ENCODE measurements at places on chromosomes 16 and 17.

DNA sequence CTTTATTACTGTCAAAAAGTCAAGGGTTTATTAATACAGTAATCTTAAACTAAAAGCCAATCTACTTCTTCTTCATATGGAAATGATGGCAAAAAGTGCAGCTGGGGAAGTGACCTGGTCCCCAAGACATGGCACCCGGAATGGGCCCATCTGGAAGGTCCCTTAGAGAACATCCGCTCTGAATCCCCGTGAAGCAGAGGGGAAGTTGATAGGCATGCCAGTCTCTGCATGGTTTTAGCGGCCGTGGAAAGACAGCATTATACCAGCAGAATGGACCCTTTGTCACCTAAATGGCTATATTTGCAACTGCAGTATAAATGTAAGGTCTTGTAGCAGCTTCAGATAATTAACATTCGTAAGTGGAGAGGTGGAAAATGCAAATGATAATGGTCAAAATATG, 32.4 kb downstream of the COTL1 start:
- no peak overlapping the region for H3K27ac ChIP-seq
- H3K4me1 ChIP-seq, result peaks cover 51% of the 10 kb centered on the region
- peaks cover 63% of the 10 kb centered on the region for H3K36me3 ChIP-seq
- H3K4me3 ChIP-seq, result no peak overlapping the region
- H3K27me3 ChIP-seq, result no peaks in the 10 kb centered on the region
- no peak for DNase-seq

DNA sequence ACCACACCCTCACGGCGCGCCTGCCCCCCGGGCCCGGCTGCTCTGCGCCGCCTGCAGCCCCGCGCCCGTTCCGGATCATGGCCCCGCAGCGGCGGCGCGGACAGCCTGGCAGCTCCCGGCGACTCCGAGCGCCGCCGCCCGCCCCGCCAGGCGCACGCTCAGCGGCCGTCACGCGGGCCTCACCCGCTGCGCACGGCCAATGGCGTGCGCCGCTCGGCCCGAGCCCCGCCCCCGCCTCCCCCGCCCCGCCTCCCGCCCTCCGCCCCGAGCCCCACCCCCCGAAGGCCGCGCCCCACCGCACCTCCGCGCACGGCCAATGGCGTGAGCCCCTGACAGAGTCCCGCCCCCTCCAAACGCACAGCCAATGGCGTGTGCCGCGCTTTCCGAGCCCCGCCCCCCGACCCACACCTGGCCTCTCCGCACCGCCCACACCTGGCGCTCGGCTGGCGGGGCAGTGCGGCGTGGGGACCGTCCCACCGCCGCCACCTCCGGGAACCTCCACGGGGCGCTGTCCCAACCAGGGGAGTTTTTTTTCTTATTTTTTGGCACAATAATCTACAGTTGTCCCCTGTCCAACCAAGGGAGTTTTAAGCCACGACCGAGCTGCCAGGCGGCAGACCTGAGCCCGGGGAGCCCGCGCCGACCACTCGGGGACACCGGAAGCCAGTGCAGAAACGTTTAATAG, at the start of gene PCYT2:
Gene PCYT2, minus strand, starts transcription at position 123 of the 685 bp plus-strand sequence. Its CDS starts 44 bp downstream, at position 79.
- DNase-seq, result peak; percentile 93
- peaks cover 23% of the 10 kb centered on the region for H3K4me1 ChIP-seq
- H3K36me3 ChIP-seq, result peaks cover 21% of the 10 kb centered on the region

DNA sequence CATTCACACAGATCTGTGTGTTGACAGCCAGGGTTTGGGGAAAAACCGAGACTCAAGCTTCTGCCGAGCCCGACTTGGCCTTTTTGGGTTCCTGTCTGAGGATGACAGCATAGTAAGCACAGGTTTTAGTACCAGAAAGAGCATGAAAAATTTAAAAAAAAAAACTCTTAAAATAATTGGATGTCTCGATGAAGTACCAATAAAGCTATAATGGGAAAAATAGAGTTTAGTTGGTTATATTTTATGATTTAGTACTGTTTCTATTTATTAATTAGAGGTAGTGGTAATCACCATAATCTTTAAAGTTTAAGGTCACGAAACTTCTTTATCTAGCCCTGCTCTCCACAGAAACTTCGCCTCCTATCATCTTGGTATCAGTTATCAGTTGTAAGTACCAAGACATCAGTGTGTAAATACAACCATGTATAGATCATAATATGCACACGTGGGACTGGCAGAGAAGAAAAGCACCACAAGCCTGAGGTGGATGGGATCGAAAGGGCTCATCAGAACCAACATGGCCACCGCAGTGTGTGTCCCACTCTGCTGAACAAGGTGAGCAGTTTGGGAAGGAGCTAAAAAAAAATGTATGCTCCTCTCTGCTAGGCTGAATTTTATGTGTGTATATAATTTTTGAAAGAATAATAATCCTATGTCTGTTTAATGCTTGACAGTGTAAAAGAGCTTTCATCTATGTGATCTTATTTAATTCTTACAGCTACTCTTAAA, 14.4 kb upstream of the EEF2K start:
- peaks cover 2% of the 10 kb centered on the region for H3K27me3 ChIP-seq
- DNase-seq, result peak; percentile 53
- H3K4me3 ChIP-seq, result peak overlapping the region; percentile 83
- H3K4me1 ChIP-seq, result peaks cover 60% of the 10 kb centered on the region
- H3K27ac ChIP-seq, result peak overlapping the region; percentile 99

- no peak overlapping the region for H3K4me3 ChIP-seq
- peak overlapping the region; percentile 82 for H3K27ac ChIP-seq
- peaks cover 78% of the 10 kb centered on the region for H3K4me1 ChIP-seq
- no peaks in the 10 kb centered on the region for H3K27me3 ChIP-seq
These were observed 57.2 kb downstream of the VAC14 start for GRCh38 chr16:70743791-70744190.

DNA sequence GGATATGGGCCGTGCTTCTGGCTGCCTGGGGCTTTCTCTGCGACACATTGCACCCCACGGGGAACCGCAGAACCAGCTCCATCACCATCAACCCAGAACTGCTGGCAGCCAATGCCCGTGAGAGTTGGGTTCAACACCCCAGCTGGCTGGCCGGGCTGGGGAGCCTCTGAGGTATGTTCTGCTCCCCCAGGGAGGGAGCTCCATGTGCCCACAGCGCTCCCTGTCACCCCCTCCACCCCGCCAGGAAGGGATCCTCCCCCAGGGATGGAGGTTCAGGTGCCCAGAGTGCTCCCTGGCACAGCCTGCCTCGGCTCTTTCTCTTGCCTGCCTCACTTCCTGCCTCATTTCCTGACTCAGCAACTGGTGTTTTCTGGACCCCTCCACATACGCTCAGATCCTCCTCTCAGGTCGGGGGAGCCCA, 24.2 kb upstream of the MPRIP start:
- DNase-seq, result no peak
- no peaks in the 10 kb centered on the region for H3K27me3 ChIP-seq
- no peak overlapping the region for H3K27ac ChIP-seq
- H3K36me3 ChIP-seq, result no peaks in the 10 kb centered on the region
- no peak overlapping the region for H3K4me3 ChIP-seq

DNA sequence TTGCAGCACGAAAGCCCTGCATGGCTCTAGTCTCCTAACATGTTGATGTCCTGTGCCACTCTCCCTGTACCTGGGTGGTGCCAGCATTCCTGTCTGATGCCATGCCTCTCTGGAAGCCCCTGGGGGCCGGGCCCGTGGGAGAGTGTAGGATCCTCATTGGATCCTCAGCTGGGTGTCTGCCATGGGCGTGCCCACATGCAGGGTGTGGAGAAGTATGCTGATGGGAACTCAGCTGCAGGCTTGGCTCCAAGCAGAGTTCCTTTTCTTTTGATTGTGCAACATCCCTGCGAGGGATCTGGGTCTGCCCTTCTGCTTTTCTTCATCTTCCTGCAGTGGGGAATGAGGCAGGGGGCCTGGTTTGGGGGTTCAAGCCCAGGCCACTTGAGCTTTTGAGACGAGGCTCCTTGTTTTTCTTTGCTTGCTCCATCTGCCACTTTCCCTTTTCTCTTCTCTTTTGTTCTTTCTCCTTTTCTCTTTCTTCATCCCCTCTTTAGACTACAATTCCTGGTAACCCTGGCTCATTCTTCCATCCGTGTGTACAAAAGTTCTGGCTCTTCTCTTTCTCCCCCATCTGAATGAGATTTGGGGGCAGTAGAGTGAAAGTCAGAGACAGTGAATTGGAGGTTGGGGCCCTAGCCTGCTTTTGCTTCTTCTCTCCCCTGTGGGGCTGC, 32.9 kb downstream of the KSR1 start:
- peaks cover 15% of the 10 kb centered on the region for H3K36me3 ChIP-seq
- H3K27ac ChIP-seq, result no peak overlapping the region
- H3K4me1 ChIP-seq, result peaks cover 13% of the 10 kb centered on the region

- H3K4me3 ChIP-seq, result no peak overlapping the region
- peaks cover 1% of the 10 kb centered on the region for H3K27me3 ChIP-seq
These were observed 23.1 kb upstream of the C16orf78 start for GRCh38 chr16:49350265-49351095.

- H3K27me3 ChIP-seq, result no peaks in the 10 kb centered on the region
- no peak for DNase-seq
- H3K27ac ChIP-seq, result no peak overlapping the region
- no peaks in the 10 kb centered on the region for H3K36me3 ChIP-seq
These were observed 213.9 kb downstream of the TMEM114 start for GRCh38 chr16:8376430-8376829.

DNA sequence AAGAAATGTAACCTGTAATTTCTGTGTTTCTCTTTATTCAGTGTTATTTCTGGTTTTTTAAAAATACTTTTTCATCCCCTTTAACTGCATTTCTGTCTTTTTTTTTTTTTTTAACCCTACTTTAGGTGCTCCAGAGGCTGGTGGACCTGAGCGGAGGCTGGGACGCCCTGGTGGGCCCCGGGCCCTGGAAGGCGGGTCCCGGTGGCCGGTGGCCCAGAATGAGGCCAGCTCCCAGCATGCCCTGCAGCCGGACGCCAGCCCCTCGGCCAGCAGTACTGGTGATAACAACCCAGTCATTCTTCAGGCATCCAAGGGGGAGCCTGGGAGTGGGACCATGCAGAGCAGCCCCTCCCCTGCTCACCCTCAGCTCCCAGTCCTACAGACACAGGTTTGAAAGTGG, 1.5 kb downstream of the SRCAP start:
- peaks cover 37% of the 10 kb centered on the region for H3K36me3 ChIP-seq
- H3K27ac ChIP-seq, result no peak overlapping the region
- peaks cover 29% of the 10 kb centered on the region for H3K4me1 ChIP-seq
- H3K27me3 ChIP-seq, result no peaks in the 10 kb centered on the region
- DNase-seq, result no peak

DNA sequence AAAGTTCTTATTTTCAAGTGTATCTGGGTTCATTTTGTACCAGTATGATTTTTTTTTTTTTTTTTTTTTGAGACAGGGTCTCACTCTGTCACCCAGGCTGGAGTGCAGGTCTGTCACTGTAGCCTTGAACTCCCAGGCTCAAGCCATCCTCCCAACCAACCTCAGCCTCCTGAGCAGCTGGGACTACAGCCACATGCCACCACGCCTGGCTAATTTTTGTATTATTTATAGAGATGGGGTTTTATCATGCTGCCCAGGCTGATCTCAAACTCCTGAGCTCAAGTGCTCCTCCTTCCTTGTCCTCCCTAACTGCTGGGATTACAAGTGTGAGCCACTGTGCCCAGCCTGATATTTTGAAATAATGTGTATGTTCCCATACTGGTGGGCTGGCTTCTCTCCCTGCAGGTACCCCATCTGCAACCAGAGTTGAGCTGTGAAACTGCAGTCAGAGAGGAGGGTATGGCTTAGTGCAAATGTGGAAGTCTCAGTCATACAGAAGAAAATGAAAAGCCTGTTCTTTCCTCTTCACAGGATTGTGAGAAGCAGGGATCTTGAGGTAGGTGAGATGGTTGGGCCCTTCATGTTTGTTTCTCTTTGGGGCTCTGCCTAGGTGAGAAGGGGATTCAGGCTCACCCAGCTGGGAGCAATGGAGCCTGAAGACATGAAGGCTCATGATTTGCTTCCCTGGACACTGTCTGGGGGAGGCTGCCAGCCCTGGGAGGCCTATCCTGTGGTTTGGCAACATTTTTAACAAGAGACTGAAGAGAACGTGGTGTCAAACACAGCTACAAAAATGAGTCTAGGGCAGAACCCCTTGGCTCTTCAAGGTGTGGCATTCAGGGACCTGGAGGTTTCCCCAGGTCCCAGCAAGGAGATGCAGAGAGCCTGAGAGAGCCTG, 41.3 kb upstream of the SIAH1 start:
- H3K36me3 ChIP-seq, result no peaks in the 10 kb centered on the region
- H3K27ac ChIP-seq, result no peak overlapping the region
- no peaks in the 10 kb centered on the region for H3K4me1 ChIP-seq
- no peak for DNase-seq
- H3K4me3 ChIP-seq, result no peak overlapping the region
- H3K27me3 ChIP-seq, result no peaks in the 10 kb centered on the region

DNA sequence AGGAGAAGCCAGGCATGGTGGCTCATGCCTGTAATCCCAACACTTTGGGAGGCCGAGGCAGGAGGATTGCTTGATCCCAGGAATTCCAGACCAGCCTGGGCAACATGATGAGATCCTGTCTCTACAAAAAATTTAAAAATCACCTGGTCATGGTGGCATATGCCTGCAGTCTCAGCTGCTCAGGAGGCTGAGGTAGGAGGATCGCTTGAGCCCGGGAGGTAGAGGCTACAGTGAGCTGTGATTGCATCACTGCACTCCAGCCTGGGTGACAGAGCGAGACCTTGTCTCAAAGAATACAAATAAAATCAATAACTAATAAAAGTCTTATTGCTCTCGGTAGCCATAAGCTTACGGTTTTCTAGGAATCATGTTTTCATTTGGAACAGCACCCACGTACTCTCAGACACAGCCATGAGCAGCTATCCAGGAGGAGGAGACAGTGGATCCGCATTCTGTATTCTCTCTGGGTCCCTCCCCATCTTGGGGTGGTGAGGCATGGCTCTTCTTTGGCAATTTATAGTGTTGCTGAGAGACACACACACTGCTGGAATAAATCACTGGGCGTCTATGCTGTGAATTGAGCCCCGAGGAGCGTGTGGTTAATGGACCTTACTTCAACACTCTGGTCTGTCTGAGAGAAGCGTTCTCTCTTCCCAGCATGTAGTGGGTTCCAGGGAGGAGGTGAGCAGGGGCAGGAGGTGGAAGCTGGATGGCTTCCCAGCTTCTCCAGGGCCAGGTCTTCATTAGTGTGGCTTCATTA, 8.5 kb upstream of the ADCY9 start:
- no peak overlapping the region for H3K4me3 ChIP-seq
- H3K27me3 ChIP-seq, result peaks cover 20% of the 10 kb centered on the region

GRCh38 chr16:47826070-47826469, 329.7 kb downstream of the ABCC12 start:
- H3K4me3 ChIP-seq, result no peak overlapping the region
- H3K27ac ChIP-seq, result no peak overlapping the region

DNA sequence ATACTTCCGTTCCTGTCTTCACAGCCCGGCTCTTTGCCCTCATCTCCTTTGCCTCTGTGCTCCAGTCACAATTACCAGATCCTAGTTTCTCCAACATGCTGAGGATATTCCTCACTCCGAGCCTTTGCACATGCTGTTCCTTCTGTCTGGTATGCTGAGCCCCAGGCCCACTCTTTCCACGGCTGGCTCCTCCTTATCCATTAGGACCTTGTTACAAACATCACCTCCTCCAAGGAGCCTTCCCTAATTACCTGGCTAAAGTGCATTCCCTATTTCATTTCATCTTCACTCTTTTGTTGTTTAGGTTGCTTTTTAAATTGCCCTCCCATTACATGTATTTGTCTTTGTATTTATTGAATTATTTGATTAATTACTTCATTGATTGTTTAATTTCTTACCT, 14.9 kb upstream of the ADGRG1 start:
- H3K27ac ChIP-seq, result no peak overlapping the region
- no peak overlapping the region for H3K4me3 ChIP-seq
- H3K4me1 ChIP-seq, result peaks cover 44% of the 10 kb centered on the region
- no peaks in the 10 kb centered on the region for H3K27me3 ChIP-seq
- no peaks in the 10 kb centered on the region for H3K36me3 ChIP-seq
- no peak for DNase-seq

- H3K4me3 ChIP-seq, result no peak overlapping the region
- DNase-seq, result no peak
- H3K27me3 ChIP-seq, result no peaks in the 10 kb centered on the region
- no peaks in the 10 kb centered on the region for H3K4me1 ChIP-seq
These were observed 676.3 kb upstream of the GOT2 start for GRCh38 chr16:59410451-59410850.

Data from activated CD4-positive, alpha-beta T cell treated with anti-CD3 and anti-CD28 coated beads, Interleukin-2, amount 10 ng/mL, durations not matched to agents 7 days and 5 days (primary cell).